ENCODE measurements at places on chromosomes 7 and 10.

- no peak for DNase-seq
Measured at GRCh38 chr7:154837087-154837486, 165.8 kb downstream of the PAXIP1 start.

- no peak for DNase-seq
Measured at GRCh38 chr7:79936281-79936983, 198.2 kb upstream of the GNAI1 start.

- no peak for DNase-seq
Measured at GRCh38 chr10:18532881-18533535, 118.4 kb downstream of the NSUN6 start.

- no peak for DNase-seq
Measured at GRCh38 chr7:71795410-71795809, 616.7 kb downstream of the CALN1 start.

GRCh38 chr10:116043304-116043703 is 229.7 kb downstream of the GFRA1 start:
- DNase-seq = no peak

DNA sequence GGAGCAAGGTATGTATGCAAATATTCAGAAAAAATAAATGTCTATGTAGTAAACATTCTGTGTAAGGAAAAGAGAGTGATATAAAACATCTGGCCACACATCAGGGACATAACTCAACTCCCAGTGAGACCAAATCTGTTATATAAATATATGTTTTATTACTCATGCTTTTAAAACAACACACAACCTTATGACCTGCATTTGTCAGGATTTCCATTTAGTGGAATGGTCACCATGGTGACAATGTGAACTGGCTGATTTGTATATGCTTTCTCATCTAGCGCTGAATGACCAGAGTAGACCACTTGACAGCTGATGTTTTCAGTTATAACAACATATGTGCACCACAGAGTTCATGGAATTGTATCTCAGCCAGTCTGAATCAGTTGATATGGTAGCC is 551.7 kb downstream of the HTR7 start:
- DNase-seq = no peak

DNA sequence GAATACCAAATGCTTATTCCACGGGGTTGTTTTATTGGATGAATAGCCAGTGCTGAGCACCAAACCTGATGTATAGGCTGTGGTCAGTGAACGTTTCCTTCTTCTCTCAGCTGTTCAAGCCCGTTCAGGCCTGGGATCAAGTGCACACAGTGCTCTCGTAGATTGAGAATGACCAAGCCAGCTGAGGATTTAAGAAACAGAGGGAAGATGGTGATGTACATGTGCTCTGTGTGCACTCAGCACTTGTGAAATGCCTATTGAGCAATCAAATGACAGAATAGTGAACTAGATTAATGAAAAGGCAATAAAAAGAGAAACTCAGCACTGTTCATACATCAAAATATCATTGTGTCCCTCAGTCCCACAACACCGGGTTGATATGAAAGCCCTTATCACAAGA is 302.5 kb downstream of the BMPER start:
- no peak for DNase-seq

DNA sequence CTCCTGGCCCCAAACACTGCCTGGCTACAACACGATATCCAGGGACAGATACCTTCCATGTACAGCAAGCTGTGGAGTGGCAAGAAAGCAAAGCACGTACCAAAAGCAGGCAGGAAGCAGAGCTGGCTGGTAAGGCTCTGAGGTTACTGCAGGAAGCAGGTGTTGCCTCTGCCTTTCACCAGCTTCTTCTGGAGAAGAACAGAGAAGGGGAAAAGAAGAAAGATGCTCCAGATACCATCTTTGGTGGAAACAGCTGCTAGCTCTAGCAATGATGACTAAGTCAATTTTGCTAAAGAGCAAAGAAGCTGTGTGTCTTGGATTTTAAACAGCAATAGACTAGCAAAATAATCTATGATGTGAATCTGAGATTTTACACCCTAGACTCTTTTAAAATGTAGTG is 34.9 kb upstream of the PRSS1 start:
- no peak for DNase-seq

DNA sequence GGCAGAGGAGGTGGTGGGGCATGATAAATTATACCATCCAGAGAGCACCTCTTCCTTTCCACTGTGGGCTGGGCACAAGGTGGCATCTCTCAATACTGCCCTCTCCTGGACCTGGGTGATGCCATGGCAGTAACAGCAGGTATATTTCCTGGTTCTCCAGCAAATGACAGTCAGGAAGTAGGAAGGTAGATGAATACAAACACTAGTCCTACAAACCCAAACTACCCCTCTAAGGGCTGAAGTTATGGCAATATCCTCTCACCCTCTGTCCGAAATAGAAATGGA is 1004.9 kb downstream of the KCNMA1 start:
- no peak for DNase-seq

DNA sequence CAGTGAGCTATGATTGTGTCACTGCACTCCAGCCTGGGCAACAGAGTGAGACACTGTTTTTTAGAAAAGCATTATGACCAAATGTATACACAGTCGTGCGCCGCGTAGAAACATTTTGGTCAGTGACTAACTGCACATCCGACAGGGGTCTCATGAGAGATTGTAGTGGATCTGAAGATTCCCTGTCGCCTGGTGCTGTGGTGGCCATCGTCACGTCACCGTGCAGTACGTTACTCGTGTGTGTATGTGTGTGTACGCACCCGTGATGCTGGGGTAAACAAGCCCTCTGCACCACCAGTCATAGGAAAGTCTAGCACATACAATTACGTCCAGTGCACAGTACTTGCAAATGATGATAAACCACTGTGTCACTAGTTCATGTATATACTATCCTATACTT is 109.4 kb downstream of the ELFN1 start:
- DNase-seq = no peak

DNA sequence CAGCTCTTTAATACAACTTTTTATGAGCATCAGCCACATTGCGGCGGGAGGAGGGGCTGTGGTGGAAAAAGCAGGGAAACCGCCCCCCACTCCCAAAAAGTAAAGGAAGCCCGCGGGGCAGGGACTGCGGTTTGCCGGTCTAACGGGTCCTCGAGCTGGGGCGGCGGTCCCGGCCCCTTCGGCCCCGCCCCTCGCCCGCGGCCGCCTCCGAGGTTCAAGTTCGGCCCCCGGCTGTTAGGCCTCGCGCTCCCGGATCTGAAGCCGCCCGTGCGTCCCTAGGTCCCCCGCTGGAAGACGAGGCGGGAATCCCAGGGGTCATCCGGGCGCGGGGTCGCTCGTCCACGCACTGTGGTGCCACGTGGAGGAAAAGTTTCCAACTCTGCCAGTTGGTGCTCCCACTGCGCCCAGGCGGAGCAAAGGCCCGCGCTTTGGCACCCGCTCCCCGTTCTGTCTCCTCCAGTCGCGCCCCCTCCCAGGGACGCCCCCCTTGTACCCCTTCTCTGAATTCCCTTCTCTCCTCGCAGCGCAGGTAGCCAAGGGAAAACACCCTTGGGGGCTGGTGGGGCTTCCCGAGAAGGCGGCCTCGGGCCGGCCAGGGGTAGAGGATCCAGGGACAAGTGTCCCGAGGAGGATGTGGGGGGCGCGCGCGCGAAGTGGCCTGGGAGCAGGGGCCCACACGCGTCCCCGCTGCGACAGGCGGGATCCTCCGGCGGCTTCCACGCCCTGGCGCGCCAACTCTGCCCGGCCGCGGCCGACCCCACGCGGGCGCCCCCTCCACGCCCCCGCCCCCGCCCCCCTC is 798 bp upstream of the AUTS2 start:
- DNase-seq = no peak

DNA sequence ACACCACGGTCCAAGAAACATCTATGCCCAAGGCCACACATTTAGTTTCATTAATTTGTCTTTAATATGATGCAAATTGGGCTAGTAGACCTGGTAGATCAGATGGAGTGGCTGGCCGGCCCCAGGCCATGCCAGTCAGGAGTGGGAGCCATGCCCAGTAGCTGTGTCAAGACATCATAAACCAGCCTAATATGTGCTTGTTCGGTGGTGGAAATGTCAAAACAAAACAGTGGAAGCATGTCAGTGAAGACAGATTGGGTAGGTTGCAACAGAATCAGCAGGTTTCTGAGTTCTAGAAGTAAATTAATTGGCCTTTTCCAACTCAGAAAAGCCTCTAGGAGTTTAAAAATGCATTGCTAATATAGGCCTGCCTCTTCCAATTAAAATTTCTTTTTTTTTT is 124.7 kb downstream of the NRP1 start:
- DNase-seq = no peak

GRCh38 chr7:47400741-47401206 is 181.1 kb downstream of the TNS3 start:
- DNase-seq = no peak

GRCh38 chr7:151012911-151013347 is 11.4 kb downstream of the ATG9B start:
- DNase-seq = no peak

DNA sequence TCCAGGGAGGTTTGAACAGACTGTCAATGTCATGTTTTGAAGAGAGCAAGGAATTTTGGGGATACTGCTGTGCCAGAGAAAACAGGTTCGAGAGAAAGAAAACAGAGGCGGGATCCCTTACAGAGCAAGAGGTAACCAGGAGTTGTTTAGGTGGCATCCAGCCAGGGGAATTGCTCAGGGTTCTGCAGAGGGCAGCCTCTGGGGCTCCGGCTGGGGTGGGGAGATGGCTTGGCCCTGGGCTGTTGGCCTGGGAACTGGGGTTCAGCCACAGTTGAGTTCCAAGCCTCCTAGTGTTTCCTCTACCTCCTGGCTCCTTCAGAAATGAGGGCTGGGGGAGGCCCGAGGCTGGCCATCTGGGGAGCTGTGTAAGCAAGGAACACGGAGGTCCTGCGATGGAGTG is 68.0 kb downstream of the CAMK1D start:
- no peak for DNase-seq

- DNase-seq = no peak
Measured at GRCh38 chr10:13913897-13914296, 327.1 kb downstream of the PRPF18 start.

- DNase-seq = no peak
Measured at GRCh38 chr10:58758321-58758720, 245.6 kb downstream of the BICC1 start.

GRCh38 chr10:58514111-58514770 is 1.6 kb downstream of the BICC1 start:
- DNase-seq = no peak

DNA sequence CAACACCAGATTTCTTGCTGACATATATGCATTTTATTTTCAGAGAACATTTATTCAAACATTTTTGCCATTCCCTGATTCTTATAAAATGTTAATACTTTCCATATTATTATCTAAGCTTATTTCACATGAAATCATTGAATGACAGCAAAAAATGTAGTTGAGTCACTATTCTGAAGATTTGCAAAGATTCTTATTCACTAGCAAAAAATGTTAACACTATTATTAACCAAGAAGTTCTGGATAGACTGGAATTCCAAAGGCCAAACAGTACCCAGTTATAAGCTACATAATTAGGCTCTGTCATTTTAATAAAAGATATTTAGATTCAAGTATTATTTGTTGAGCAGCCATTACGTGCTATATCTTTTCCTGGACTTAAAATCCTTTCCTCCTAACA is 4.3 kb downstream of the GSTO2 start:
- DNase-seq = no peak

- no peak for DNase-seq
Measured at GRCh38 chr7:157139810-157140510, 1.2 kb downstream of the UBE3C start.

DNA sequence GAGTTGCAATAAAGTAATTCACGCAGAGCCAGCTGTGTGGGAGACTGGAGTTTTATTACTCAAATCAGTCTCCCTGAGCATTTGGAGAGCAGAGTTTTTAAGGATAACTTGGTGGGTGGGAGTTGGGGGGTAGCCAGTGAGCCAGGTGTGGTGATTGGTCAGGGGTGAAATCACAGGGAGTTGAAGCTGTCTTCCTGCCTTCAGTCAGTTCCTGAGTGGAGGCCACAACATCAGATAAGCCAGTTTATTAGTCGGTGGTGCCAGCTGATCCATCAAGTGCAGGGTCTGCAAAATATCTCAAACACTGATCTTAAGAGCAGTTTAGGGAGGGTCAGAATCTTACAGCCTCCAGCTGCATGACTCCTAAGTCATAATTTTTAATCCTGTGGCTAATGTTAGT is 3.3 kb upstream of the CYP51A1 start:
- DNase-seq = no peak
